Activated T-helper 2 cell treated with anti-CD3 and anti-CD28 coated beads, Interferon-gamma antibody, Interleukin-2, Interleukin-4, amounts not matched to agents 10 μg/mL and 5 μg/mL and 100 μg/mL, durations not matched to agents 14 hours and 24 hours and 36 hours (primary cell): ENCODE measurements at places on chromosomes 11 and 22.

DNA sequence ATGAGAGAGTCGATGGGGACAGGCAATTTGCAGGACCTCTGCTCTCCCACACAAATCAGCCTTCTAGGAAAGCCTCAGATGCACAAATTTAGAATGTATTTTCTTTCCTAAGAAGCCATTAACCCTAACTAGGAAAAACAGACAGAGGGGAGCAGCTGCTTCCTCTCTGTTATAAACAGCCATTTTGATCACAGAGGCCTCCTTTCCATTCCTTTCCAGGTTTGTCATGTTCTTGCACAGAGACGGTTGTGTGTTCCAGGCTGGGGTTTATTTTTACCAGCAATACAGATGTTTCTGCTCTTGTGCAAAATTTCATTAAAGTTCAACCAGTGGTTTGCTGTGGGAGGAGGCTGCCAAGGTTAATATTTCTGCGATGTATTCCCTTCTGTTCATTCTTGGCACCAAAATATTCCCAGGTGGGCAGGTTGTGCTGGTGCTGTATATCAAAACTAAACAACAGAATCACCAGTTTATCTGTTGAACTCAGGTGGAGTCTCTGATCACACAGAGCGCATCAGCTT, 90.2 kb downstream of the NAV2 start:
- no peak overlapping the region for H3K27ac ChIP-seq
- DNase-seq, result no peak
- no peaks in the 10 kb centered on the region for H3K36me3 ChIP-seq

GRCh38 chr11:131785801-131786200, 415.4 kb downstream of the NTM start:
- no peak for DNase-seq
- H3K4me3 ChIP-seq, result no peak overlapping the region
- H3K27me3 ChIP-seq, result peaks cover 4% of the 10 kb centered on the region
- no peak overlapping the region for H3K27ac ChIP-seq

GRCh38 chr22:37206118-37206840, 6.0 kb downstream of the SSTR3 start:
- H3K4me1 ChIP-seq, result no peaks in the 10 kb centered on the region
- H3K27ac ChIP-seq, result no peak overlapping the region
- H3K4me3 ChIP-seq, result no peak overlapping the region
- no peaks in the 10 kb centered on the region for H3K36me3 ChIP-seq
- no peak for DNase-seq

DNA sequence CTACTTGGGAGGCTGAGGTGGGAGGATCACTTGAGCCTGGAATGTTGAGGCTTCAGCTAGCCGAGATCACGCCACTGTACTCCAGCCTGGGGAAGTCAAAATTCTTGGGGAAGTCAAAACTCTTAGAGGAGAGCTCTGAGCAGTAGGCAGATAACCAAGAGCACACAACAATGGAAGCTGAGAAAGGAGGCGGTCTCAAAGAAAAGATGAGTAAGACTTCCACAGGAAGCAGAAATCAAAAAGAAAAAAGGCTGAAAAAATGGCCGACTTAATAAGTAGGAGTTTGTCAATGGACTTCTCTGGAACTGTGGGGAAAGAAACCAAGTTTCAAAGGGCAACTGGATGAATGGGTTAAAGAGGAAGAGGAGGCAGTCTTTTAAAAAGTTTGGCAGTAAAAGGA, 32.1 kb downstream of the RAB30 start:
- H3K36me3 ChIP-seq, result peaks cover 21% of the 10 kb centered on the region
- no peaks in the 10 kb centered on the region for H3K27me3 ChIP-seq
- peak overlapping the region; percentile 8 for H3K27ac ChIP-seq
- H3K4me3 ChIP-seq, result no peak overlapping the region

GRCh38 chr22:24926849-24927579, 19.5 kb downstream of the LHFPL7 start:
- no peak for DNase-seq
- H3K4me3 ChIP-seq, result no peak overlapping the region
- no peaks in the 10 kb centered on the region for H3K4me1 ChIP-seq
- H3K27ac ChIP-seq, result no peak overlapping the region
- no peaks in the 10 kb centered on the region for H3K36me3 ChIP-seq

DNA sequence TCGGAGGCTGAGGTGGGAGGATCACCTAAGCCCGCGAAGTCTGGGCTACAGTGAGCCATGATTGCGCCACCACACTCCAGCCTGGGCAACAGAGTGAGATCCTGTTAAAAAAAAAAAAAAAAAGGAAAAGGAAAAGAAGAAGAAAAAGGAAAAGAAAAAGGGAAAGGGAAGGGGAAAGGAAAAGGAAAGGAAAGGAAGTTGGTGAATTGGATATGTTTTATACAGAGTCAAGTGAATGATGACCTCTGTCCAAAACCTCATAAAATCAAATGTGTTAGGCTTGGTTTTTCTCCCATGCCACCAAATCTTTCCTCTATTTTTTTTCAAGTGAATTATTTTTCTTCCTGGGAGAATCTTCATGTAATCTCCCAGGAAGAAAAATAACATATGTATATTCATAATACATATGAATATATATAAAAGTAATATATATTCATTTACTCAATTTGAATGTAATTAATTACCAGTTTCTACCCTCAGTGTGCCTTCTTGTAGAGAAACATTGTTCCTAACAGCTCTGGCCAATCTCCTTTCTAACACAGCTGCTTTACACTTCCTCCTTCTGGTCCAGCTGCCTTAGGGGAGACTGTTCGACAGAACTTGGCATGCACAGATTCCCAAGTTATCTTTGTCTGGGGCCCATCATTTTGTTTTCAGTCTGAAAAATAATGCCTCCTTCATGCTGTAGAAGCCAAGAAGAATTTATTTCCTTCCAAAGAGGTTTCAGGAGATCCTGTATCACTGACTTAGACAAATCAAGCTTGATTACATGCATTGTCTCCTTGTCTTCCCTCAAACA, 111.9 kb downstream of the CCDC34 start:
- peaks cover 1% of the 10 kb centered on the region for H3K27me3 ChIP-seq
- no peaks in the 10 kb centered on the region for H3K4me1 ChIP-seq
- H3K27ac ChIP-seq, result no peak overlapping the region
- no peak overlapping the region for H3K4me3 ChIP-seq

- peaks cover 32% of the 10 kb centered on the region for H3K27me3 ChIP-seq
- H3K27ac ChIP-seq, result no peak overlapping the region
- no peaks in the 10 kb centered on the region for H3K36me3 ChIP-seq
- no peak for DNase-seq
- no peak overlapping the region for H3K4me3 ChIP-seq
These were observed 5.8 kb downstream of the TSPAN18 start for GRCh38 chr11:44732564-44732963.

DNA sequence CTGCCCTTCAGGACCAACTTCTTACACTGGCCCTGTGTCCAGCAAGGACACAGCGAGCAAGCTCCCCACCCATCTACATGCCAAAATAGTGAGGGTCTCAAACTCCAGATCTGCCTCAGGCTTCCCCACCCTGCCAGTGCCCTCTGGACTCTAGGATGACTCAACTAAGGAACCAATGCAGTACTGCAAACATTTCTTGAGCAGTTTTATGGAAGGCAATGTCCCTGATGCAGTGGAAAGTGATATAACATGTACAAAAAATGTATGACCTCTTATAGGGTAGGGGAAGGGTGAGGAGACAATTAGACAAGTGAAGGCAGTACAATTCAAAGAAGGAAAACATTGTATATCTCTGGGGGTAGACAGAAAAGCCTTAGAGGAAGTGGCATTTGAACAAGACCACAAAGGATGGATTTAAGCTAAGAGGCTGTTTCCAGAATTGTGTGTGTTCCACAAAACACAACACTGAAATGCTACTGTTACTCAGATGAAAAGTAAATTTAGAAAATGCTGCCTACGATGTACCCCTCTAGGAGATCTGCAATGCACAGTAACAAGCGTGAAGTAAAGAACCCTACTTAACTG, 47.3 kb downstream of the RAB30 start:
- no peaks in the 10 kb centered on the region for H3K27me3 ChIP-seq
- H3K36me3 ChIP-seq, result peaks cover 12% of the 10 kb centered on the region
- DNase-seq, result no peak
- H3K4me3 ChIP-seq, result no peak overlapping the region

- H3K4me3 ChIP-seq, result no peak overlapping the region
- DNase-seq, result no peak
- H3K27ac ChIP-seq, result no peak overlapping the region
- H3K36me3 ChIP-seq, result peaks cover 8% of the 10 kb centered on the region
- peaks cover 13% of the 10 kb centered on the region for H3K4me1 ChIP-seq
- peaks cover 14% of the 10 kb centered on the region for H3K27me3 ChIP-seq
These were observed 24.6 kb downstream of the FXYD6 start for GRCh38 chr11:117851852-117852251.

- no peak for DNase-seq
- no peak overlapping the region for H3K4me3 ChIP-seq
- H3K36me3 ChIP-seq, result no peaks in the 10 kb centered on the region
These were observed 5.1 kb upstream of the FBLN1 start for GRCh38 chr22:45497351-45498145.

- no peak overlapping the region for H3K27ac ChIP-seq
- H3K4me1 ChIP-seq, result no peaks in the 10 kb centered on the region
- DNase-seq, result no peak
- no peaks in the 10 kb centered on the region for H3K36me3 ChIP-seq
- H3K4me3 ChIP-seq, result no peak overlapping the region
These were observed 10.4 kb upstream of the SEPTIN5 start for GRCh38 chr22:19703869-19704268.

- H3K4me3 ChIP-seq, result no peak overlapping the region
- DNase-seq, result no peak
- no peak overlapping the region for H3K27ac ChIP-seq
- peaks cover 25% of the 10 kb centered on the region for H3K4me1 ChIP-seq
- peaks cover 10% of the 10 kb centered on the region for H3K36me3 ChIP-seq
- no peaks in the 10 kb centered on the region for H3K27me3 ChIP-seq
These were observed 3.0 kb downstream of the CBL start for GRCh38 chr11:119209186-119209585.

DNA sequence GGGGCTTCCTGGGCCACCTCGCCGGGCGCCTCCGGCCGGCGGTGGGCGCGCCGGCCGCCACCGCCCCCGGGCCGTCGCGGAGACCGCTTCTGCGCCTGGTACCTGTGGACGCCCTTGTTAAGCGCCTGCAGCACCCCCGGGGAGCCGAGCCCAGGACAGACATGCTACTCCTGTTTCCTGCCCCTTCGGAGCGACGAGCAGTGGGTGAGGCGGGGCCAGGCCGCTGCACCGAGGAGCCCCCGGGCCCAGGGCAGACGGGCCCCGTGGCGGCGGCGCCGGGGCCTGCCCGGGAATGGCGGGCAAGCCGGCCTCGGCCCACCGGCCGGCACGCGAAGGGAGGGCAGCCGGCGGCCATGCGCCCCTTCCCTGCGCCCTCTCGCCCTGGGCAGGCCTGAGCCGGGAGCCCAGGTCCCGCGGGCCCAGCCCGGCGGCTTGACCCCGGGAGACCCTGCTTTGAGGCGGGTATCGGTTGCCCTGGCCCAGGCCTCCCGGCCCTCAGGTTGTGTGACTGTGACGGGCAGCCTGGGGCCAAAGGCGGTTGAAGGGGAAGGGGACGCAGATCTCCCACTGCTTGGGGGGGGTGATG, 789 bp upstream of the KDM2A start:
- H3K36me3 ChIP-seq, result peaks cover 30% of the 10 kb centered on the region
- peaks cover 19% of the 10 kb centered on the region for H3K4me1 ChIP-seq
- peak; percentile 55 for DNase-seq
- H3K27me3 ChIP-seq, result peaks cover 4% of the 10 kb centered on the region
- H3K27ac ChIP-seq, result no peak overlapping the region

GRCh38 chr11:67522844-67523555, at the start of gene CABP2:
TSS of gene CABP2 (minus strand) at chr11:67523446. CDS start at chr11:67523326, 120 bp downstream.
- no peak for DNase-seq
- no peak within 1 kb of the TSS for H3K27ac ChIP-seq
- H3K4me3 ChIP-seq, result no peak within 1 kb of the TSS
- no peaks in the 10 kb centered on the region for H3K36me3 ChIP-seq
- H3K4me1 ChIP-seq, result no peaks in the 10 kb centered on the region

DNA sequence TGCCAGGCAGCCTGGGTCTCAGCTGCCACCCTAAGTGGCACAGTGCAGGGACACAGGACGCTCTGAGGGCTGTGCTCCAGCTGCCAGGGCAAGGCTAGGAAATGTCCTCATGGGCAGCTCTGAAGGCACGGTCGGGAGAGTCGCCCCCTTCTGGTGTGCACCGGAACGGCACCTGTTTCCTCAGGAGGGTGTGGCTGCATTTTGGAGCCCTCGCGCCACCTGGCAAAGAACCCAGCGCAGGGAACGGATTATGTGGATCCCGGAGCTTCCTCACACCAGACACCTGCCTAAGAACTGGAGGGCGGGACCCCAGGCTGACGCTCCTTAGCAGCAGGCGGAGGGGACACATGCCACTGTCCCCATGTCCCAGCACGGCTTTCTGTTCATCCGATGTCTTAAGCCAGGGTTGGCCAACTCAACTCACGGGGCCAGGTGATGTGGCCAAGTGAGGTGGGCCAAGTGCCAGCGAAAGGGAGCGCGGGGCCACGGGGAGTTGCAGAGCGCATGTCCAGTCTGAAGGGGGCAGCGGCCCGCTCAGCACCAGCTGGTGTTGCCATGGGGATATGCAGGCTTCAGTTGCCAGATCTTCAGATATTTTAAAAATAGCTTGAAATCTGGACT, 5.1 kb upstream of the SLC22A8 start:
- H3K27me3 ChIP-seq, result peaks cover 22% of the 10 kb centered on the region
- H3K27ac ChIP-seq, result no peak overlapping the region
- DNase-seq, result no peak
- no peak overlapping the region for H3K4me3 ChIP-seq
- H3K36me3 ChIP-seq, result no peaks in the 10 kb centered on the region

DNA sequence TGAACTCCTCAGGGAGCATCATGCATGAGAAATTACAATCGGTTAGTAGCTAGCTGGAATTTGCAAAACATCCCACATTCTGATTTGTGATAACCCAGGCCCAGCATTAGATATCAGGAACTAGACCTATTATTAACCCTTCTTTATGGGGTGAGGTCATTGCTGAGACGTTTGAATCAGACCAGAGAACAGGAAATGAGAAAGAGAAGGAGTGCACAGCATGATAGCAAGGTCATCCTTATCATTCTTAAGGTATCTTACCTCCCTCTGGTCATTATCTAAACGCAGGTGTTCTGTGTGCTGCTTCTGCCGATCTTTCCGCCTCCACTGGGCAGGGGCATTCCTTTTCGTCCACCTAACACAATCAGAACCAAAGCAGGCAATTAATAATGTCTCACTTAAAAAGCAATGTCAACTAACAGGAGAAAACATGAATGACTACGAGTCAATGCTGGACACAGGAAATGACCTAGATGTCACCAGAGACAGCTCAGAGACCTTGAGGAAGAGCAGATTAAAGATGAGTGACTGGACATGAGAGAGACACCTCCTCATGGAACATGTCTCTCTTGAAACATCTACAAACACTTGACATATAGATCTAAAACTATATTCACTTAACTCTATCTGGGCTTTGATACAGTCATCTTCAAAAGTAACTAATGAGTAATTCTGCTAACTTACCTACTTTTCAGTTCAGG, 78.3 kb upstream of the SCUBE2 start:
- DNase-seq, result no peak
- no peak overlapping the region for H3K4me3 ChIP-seq
- no peaks in the 10 kb centered on the region for H3K27me3 ChIP-seq
- H3K4me1 ChIP-seq, result peaks cover 28% of the 10 kb centered on the region
- H3K27ac ChIP-seq, result peak overlapping the region; percentile 30
- peaks cover 62% of the 10 kb centered on the region for H3K36me3 ChIP-seq
